ENCODE measurements at places on chromosomes 1 and 21.
A peak's percentile ranks its signal among the peaks of the same experiment; 100 is the strongest.

- DNase-seq = no peak
These were observed 115.3 kb downstream of the COLGALT2 start for GRCh38 chr1:183922197-183922596.

- DNase-seq = no peak
These were observed 14.7 kb upstream of the SPOCD1 start for GRCh38 chr1:31830511-31830910.

GRCh38 chr1:225767634-225768540 lies 9.7 kb upstream of the SRP9 start:
- DNase-seq = no peak

DNA sequence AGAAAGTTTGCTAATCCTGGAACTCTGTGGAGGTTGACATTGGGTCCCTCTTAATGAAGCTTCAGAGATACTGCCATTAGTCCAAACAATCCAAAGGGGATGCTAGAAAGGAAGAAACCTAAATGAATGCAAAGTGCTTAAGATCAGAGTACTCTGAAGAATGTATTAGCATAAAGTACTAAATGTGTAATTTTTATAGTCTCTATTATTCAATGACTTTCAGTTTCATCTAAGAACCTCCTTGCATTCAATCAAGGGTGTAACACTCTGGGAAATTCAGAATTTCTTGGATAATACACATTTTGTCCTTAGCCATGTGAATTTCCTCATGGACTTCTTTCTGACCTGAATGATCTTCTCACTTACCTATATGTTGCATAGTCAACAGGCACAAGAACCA lies 1078.5 kb upstream of the ADGRL4 start:
- DNase-seq = no peak

- DNase-seq = no peak
These were observed 126.5 kb downstream of the PBX1 start for GRCh38 chr1:164685266-164686035.

GRCh38 chr21:37155186-37155585 lies 82.1 kb downstream of the TTC3 start:
- DNase-seq = no peak

DNA sequence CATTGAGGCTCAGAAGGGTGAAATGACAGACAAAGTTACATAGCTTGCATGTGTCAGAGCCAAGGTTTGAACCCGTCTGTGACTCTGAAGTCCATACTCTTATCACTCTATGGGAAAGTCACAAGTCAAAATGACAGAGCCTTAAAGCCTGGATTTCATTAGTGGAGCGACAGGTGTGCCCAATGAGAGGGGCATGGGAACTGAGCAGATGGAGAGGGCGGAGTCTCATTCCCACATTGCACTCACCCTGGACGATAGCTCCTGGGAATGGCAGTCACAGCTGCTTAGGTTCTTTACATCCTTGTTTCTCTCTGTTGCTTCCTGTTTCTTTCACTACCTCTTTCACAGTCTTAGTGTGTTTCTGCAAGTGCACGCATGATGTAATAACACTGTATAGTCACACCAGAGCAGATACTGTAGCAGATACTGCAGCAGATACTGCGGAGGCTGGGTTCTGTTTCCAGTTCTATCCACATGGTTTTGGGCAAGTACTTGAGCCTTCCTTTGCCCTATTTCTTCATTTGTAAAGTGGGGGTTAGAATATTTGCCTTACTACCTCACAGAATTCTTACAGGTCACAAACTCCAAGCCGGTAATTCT lies 127.2 kb downstream of the ZSCAN20 start:
- DNase-seq = no peak

- DNase-seq = no peak
These were observed 11.2 kb downstream of the OR2W3 start for GRCh38 chr1:247906504-247907047.

GRCh38 chr21:46560568-46561444 lies 44.1 kb downstream of the S100B start:
- no peak for DNase-seq

DNA sequence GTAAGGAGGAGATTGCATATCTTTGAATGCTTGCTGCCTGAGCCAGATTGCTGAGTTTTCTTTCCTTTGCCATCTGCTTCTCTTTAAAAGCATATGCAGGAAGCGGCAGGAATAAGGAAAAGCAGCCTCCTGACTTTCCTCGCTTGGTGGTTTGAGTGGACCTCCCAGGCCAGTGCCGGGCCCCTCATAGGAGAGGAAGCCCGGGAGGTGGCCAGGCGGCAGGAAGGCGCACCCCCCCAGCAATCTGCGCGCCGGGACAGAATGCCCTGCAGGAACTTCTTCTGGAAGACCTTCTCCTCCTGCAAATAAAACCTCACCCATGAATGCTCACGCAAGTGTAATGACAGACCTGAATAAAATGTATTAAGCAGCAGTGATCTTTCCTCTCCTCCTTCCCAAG lies 1.5 kb downstream of the CORT start:
- no peak for DNase-seq

- no peak for DNase-seq
These were observed 65.7 kb downstream of the GADD45A start for GRCh38 chr1:67750691-67751054.

DNA sequence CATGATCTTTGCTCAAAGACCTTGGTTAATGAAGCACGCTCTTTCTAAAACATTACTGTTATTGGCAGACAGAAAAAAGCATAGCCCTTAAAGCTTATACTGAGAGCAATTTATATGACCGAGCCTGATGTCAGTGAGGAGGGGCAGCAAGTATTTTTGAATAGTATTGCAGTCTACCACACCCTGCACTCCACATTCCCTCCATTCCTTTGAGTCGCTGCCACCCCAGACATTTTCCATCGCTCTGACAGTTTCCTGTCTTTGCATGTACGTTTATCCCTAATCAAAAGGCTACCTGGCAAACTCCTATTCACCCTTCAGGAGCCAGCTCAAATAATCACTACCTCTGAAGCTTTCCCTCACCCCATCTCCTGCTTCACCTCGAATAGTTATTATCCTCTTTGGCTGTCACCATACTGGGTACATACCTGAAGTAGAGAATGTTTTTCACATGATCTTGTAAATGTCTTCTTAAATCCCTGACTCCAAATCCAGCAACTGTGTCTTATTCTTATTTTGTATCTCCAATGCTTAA lies 5.5 kb upstream of the JUN start:
- no peak for DNase-seq

DNA sequence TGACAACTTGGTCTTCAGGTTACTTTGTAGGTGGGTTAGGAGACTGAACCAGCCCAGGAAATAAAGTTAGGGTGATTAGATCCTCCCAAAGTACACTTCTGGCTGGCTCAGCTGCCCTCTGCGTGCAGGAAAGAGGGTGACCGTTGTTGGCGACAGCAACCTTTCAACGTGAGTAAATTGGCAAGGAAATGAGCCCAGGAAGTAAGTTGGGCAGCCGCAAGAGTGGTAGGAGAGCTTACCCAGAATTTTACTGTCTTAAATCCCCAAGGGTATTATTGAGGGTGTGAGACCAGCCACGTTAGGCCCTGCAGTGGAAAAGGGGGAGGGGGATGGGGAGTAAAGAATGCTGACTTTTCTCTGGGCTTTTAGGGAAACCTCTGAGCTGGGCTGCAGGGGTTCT lies 1.6 kb downstream of the TENT5C start:
- DNase-seq = peak; percentile 11

GRCh38 chr1:35298464-35298863 lies 30.0 kb downstream of the ZMYM4 start:
- DNase-seq = peak; percentile 9

DNA sequence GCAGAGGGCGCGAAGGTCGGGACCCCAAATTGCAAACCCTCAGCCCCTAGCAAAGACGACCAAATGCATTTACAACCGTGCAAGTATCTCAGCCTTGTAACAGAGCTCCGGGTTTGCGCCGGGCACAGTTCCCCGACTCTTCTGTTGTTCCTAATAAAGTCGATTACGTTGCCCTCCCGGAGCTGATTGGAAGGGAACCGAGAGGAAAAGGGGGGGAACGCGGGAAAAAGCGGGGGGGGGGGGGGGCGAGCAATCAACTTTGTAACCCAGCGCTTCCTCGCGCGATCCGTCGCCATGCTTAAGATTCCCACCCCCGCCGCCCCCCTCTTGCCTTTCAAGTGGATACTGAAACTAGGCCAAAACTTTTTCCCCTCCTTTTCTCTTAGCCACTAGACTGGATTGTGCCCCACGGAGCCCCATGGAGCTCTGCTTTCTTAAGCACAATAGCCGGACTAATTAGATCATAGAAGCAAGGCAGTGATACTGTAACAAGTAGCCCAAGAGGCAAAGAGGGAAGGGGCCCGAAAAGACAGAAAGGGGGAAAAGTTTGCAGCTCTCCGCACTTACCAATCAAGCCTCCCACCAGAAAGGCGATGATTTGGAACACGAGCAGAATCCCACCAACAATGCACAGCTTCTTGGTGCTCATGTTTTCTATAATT lies 565 bp downstream of the WLS start:
- no peak for DNase-seq

- peak; percentile 54 for DNase-seq
These were observed 17.9 kb downstream of the SLC9A1 start for GRCh38 chr1:27136998-27137542.

GRCh38 chr21:44414291-44415072 lies 40.8 kb upstream of the LRRC3 start:
- no peak for DNase-seq

DNA sequence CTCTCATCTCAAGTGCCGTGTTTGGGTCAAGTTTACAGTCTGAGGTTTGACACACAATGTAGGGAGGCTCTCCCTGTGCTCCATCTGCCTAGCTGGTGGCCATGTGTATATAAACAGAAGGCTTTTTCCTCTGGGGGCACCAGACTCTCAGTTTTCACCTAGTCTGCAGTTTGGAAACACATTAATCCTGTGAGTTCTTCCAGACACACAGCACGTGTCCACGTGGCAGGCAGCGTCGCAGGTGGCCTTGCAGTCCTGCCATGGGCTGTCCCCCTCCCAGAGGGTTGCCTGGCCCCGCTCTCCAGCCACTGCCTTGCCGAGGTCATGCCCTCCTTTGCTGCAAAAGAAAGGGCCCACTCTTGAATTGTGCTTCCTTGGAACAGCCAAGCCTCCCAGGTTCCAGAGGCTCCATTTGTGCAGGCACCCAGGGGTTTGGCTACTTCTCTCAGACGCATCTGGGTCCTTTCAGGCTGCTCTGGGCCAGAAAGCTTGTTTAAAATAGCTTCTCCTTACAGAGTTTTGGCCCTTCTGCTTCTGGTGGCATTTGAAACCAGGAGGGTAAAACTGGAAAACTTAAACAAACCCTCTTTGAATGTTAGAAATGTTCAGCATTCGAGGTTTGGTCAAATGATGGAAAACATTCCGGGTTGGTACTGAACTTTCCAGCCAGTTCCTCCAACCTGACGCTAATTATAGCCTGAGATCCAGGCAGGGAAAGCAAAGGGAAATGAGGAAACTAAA lies 4.4 kb upstream of the RUNX1 start:
- no peak for DNase-seq

- no peak for DNase-seq
These were observed 91.3 kb downstream of the ZSCAN20 start for GRCh38 chr1:33563699-33564098.

- DNase-seq = no peak
These were observed 15.8 kb downstream of the STIL start for GRCh38 chr1:47298025-47298699.

DNA sequence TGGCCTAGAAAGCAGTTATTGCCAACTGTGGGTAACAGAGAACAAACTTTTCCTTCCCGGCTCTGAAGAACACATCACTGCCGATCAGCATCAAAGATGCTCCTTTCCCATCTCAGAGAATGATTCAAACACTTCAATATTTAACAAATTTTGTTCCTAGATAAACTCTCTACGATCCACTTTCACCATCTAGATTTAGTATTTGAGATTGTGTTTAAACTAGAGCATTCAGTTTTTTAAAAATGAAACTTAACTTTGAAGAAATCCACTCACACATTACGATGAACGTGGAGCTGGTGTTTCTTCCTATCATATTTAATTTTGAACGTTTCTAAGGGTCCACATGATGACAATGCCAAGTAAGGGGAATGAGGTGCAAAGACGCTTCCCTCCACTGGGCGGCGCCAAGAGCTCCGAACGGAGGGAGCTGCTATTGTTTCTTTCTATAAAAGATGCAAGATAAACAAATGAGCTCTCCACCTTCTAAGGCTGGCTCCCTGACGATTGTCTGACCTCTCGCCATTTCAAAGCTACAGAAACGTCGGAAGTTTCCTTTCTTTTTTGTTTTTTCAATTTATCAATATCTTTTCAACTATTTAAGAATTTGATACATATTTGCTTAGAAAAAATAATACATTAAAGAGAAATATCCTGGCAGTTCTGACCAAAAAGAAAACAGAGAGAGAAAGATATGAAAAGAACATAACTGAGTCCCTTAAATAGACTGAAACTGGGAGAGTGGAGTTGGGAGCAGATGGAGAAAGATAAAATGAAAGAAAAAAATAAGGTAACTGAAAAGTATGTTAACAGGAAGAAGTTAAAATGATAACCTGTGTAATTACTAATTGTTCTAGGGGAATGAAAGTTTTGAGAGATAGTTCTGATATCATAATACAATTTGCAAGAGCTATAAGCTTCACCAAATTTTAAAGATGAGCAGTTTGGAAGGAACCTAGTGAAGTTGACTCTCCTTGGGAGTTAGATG lies 4.4 kb upstream of the BARHL2 start:
- DNase-seq = no peak
